Stimulated activated CD4-positive, alpha-beta T cell treated with anti-CD3 and anti-CD28 coated beads, TNF-alpha, amount 100 ng/mL, for 48 hours (primary cell): ENCODE measurements at places on chromosomes 1 and 21.

GRCh38 chr1:223641523-223642039, 23.9 kb downstream of the CAPN8 start:
- no peak for DNase-seq

DNA sequence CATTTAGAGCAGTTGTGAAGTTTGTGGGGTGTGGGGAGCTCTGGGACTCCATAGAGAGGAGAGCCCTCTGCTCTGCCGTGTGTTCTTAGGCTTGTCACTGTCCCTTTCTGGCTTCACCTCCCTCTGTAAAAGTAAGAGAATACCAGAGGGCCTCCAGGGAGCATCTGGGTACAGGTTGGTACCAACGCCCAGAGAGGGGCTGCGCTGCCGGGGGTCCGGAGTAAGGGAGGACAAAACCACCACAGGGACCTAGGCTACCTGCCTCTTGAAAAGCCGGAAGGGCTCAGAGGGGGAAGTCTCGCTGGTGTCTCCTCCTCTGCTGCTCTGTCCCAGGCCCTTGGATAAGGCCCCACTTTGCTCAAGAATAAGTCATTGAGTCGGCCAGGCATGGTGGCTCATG, 3.1 kb upstream of the TINAGL1 start:
- DNase-seq = no peak

GRCh38 chr21:15050568-15051377, 14.0 kb downstream of the NRIP1 start:
- DNase-seq = no peak

DNA sequence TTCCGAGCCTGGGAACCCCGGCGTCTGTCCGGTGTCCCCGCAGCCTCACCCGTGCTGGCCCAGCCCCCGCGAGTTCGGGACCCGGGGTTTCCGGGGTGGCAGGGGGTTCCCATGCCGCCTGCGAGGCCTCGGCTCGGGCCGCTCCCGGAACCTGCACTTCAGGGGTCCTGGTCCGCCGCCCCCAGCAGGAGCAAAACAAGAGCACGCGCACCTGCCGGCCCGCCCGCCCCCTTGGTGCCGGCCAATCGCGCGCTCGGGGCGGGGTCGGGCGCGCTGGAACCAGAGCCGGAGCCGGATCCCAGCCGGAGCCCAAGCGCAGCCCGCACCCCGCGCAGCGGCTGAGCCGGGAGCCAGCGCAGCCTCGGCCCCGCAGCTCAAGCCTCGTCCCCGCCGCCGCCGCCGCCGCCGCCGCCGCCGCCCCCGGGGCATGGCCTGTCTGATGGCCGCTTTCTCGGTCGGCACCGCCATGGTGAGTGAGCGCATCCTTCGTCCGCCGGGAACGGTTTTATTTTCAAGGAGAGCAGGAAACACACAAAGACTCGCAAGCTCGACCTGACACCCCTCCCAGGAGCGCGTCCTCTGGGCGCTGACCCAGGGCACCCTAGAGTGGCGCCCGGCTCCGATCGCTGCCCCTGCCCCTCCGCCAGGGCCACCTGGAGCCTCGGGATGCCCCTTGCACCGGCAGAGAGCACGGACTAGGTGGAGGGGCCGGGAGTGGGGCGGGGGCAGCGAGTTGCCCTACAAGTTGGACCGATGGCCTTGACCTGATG, at the start of gene ABCG1:
TSS of gene ABCG1 (plus strand) at position 305 of the 770 bp plus-strand sequence. CDS start at position 428, 123 bp downstream.
- no peak for DNase-seq

DNA sequence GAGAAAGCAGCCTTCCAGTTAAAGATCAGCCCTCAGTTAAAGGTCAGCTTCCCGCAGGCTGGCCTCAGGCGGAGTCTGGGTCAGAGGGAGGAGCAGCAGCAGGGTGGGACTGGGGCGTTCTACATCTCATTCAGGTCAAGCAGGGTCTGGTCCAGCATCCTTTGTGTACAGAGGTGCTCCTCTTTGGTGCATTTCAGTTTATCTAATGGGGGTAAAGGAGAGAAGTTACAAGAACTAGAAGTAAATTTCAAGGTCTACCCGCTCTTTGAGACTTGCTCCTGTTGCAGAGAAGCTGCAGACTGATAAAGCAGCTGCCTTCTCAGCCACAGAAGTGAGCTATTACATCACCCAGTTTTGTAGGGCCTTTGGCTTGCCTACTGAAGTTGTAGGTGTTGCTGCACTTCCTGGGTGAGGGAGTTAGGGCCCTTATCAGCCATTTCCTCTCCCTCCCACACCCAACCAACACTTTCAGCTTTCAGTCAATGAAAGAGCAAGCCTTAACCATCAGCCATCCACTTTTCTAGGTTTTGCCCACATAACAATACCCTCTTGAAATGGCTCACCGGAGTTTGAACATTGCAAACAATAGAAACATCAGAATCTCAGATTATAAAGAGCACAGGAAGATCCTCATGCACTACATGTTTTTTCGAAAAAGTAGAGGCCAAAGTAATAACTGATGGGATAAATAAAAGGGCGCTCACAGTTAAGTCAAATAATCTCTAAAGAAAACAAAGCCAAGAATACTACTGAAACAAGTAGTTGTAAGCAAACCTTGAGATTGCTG, 2.8 kb upstream of the NUP210L start:
- peak; percentile 58 for DNase-seq

- no peak for DNase-seq
These were observed 8.8 kb downstream of the SNRPE start for GRCh38 chr1:203870245-203870644.

DNA sequence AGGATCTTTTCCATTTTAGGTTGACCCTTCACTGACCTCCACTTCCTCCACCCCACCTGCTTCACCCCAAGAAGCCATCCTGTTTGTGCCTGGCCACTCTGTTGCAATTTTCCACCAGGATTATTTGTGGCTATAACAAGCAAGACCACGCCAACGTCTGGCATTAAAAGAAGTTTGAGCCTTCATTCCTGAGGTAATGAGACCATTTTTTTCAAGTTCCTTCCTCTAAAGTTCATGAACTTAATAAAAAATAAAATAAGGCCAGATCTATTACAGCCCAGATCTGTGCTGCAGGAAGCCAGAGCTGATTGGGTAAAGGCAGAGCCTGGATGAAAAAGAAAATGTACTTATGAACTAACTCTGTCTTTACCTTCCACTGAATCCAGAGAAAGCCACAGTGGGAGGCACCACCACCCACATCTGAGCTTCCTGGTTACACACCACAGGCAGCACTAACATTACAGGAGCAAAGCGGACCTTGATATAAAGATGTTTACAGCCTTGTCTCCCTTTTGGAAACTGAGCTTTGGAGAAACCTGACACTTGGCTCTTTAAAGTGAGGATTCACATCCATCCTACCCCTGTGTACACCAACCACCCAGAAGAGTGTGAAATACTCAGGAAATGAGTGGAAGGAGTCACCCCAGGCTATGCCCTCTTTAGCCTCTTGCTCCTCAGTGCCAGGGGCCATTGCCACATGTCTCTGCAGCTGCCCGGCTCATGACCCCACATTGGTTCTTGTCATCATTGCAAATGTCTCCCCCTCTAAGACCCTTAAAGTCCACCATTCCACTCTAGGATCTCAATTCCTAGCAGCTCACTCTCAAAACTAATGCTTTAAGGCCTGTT, 293.6 kb downstream of the PLPP3 start:
- no peak for DNase-seq

- DNase-seq = no peak
These were observed 224.1 kb upstream of the CACYBP start for GRCh38 chr1:174775621-174776020.

GRCh38 chr21:33110340-33110715, 40.4 kb downstream of the OLIG1 start:
- no peak for DNase-seq

DNA sequence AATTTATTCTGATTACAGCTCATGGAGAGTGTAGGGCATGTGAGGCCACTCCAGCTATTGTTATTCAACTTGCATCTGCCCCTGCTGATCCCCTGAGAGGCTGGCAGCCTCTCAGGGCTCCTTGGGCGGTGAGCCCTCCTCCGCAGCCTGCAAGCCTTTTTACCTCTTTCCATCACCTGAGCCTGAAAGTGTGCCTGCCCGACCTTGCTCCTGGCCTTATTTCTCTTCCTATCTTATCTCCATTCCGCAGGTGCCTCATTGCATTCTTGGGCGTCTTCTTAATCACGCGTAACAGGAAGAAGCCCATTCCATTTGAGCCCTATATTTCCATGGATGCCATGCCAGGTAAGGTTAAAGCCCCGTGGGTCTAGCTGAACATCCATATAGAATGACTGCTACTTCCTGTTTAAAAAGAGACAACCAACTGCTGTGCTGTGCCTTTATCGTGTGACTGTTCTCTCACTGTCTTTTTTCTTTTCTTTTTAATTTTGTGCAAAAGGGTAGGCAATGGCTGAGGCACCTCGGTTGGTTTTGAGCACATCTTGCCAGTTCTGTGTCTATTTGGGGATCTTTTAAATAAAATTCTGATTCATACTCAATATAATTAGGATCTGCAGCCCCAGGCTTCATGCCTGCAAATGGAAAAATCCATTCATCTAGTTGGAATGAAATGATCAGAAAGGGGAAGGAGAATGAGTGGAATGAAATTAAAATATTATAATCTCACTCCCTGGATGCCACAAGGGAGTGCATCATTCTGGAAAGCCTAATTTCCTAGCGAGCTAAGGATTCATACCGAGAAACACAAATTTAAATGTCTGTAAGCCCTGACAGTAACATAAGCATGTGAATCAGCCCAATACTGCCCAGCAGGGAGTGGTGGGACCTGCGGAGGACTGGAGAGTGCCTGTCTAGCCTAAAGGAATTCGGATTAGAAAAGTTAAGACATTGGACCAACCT, 38.6 kb upstream of the RCAN3 start:
- no peak for DNase-seq

- no peak for DNase-seq
These were observed 731 bp downstream of the EFNA4 start for GRCh38 chr1:155064111-155064831.

DNA sequence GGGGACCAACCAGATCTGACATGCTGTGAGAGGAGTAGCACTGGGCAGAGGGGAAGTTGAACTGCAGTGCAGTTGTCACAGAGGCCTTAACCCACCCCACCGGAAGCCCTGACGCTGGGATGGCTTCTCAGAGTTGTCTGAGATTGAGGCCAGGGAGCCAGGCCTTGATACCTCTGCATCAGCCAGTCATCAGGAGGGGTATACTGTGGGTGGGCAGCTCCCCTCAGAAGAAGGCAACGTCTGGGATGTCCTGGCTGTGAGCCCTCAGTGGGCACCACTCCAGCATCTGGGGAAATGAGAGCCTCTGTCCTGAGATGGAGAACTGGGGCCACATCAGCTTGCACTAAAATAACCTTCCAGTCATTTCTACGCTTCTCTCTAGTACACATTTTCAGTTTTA, 47.9 kb upstream of the BCAR3 start:
- no peak for DNase-seq

DNA sequence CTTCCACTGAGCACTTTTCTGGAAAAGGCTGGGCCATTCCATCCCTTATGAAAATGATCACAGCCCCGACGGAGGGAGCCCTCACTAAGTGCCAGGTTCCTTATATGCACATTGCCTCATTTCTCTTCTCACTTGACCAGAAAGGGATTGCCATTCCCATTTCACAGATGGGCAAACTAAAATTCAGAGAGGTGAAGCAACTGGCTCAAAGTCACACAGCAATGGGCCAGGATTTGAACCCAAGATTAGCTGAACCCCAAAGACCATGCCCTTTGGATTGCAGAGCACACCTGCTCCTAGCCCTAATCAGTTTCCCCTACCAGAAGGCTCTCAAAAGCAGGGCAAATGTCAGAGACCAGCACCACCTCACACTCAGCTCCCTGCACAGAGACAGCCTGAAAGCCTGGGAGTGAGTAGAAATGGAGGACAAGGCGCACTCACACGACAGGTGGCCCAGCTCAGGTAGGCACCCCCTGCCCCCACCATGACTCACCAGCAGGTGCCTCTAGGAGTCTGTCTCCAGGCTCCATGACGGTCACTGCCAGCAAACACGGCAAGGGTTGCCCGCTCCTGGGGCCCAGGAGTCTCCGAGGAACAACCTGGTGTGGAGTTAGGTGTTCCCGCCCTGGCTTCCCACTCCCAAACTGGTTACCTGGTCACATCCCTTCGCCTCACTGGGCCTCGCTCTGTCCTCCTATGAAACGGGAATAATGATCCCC, 21.7 kb downstream of the SDC3 start:
- DNase-seq = no peak

- DNase-seq = no peak
These were observed 82.7 kb upstream of the ESRRG start for GRCh38 chr1:216805953-216806352.

DNA sequence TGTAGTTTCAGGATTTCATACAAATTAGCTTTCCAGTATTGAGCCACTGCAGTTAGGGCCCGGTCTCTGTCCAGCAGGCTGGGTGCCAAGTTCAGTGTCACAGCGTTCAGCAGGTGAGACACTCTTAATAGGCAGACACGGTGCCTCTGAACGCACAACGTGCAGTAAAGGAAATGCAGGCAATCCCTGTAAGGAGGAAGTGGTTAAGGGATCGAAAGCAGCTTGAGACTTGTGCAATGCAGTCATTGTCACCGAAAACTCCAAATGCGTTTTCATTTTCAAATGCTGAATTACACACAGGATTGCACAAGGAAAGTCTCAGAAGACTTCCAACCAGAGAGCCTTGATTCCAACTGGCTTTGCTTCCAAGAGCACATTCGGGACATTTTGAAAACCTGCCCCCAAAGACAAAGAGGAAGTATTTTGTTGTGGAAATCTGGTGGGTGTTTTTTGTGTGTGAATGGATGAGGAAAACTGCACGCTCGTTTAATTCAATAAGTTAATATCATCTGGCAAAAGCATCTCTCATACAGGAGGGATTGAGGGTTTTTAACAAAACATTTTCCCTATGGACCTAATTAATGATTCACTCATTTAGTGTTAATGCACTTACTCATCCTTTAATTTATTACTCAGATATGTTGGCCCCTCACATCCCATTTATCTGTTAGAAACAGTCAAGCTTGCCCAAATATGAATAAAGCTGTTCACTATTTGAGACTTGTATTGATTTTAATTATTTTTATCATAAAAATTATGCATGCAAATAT, 61.6 kb downstream of the PTGS2 start:
- no peak for DNase-seq

GRCh38 chr1:30005972-30006619, 717.3 kb downstream of the MATN1 start:
- no peak for DNase-seq

- no peak for DNase-seq
These were observed 20.7 kb downstream of the LHX9 start for GRCh38 chr1:197937892-197938291.

- DNase-seq = no peak
These were observed 16.9 kb upstream of the KIAA0040 start for GRCh38 chr1:175209493-175209921.

DNA sequence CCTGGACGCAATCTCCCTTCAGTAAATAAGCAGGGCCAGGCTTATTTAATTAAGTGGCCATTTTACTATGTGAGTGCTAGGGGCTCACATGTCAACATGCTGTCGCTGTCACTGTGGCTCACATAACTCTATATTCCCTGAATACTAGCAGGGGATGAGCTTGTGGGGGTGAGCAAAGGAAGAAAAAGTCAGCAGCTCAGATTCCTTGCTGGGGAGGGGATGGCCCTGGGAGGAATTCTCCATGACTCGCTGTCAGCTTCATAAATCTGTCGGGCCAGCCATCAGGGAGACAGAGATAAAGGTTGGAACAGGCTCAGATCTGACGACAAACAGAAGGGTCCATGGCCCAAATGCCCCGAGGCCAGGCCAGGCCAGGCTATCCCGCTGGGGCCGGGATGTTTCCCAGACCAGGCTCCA, 26.0 kb upstream of the PLEKHG5 start:
- DNase-seq = no peak
